ENCODE measurements at places on chromosomes 1 and 21.

GRCh38 chr1:65055747-65056146 lies 89.4 kb upstream of the JAK1 start:
- DNase-seq = no peak

DNA sequence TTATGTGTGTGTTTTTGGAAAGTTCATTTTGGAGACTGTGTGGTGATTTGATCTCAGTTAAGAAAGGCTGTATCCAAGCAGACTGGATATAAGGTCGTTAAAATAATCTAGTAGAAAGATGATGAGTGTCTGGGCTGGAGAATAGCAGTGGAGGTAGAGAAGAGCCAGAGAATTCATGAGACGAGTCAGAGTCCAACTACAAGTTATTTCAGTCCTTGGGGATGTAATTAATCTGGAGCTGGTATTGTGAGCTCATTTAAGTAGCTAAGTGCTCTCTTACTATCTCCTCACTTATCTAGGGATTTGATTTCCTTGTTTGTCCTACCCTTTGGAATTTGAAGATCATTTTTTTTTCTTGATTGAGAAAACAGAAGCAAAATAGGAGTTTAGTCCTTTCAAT lies 1219.0 kb upstream of the ADGRL4 start:
- no peak for DNase-seq

- no peak for DNase-seq
These were observed 223.1 kb upstream of the TMEM51 start for GRCh38 chr1:14930247-14930965.

- DNase-seq = peak; percentile 37
These were observed 36.7 kb downstream of the ERI3 start for GRCh38 chr1:44318097-44319088.

GRCh38 chr1:38045401-38046332 lies 926 bp downstream of the POU3F1 start:
- DNase-seq = peak; percentile 38

- no peak for DNase-seq
These were observed 724 bp upstream of the ANKRD35 start for GRCh38 chr1:145886390-145886789.

DNA sequence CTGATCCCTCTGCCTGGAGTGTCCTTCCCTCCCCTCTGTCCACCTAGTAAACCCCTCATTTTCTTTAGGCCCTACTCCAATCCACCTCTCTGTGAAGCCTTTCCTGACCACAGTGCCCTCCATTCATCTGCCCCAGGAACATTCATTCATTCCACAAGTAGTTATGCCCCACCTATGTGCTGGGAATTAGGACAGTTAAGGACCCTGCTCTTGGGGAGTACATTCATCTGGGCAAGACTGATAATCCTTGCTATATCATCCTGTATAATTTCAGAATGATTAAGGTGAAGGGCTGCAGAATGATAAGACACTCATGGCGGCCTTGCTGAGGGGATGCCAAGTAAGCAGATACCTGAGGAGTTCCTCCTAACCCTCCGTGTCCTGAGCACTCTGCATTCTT lies 10.3 kb upstream of the FAM20B start:
- no peak for DNase-seq

GRCh38 chr1:58943776-58944175 lies 159.9 kb upstream of the JUN start:
- DNase-seq = no peak

DNA sequence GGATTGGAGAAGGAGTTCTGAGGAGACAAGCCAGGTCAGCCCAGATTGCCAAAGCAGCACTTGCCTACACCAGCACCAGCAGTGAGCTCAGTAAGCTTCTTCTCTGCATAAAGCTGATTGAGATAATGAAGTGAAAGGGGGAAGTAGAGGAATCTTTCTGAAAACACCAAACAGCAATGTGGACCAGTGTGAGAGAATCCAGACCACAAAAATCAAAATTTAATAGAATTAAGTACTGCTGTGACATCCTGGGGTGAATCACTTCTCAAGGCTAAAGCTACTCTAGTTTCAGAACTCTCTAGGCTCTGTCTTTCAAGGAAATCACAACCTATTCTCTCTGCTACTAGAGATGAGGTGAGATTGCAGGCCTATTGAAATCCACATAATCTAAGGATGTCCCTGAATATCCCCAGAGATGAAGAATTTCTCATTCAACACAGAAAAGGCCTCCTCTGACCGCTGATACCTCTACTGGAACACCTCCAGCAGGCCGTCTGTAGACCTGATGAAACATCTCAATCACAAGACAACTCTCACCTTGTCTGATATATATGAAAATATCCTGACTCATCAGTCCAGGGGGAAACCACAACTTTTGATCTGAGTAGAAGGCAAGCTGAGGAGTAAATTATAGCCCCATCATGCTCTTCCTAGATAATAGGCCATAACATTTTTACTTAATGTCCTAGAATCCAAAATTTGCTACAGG lies at the start of gene FCRL4:
Gene FCRL4 (minus strand): TSS at position 127 of the 709 bp plus-strand sequence. CDS start 141 bp downstream, outside the sequence.
- no peak for DNase-seq

DNA sequence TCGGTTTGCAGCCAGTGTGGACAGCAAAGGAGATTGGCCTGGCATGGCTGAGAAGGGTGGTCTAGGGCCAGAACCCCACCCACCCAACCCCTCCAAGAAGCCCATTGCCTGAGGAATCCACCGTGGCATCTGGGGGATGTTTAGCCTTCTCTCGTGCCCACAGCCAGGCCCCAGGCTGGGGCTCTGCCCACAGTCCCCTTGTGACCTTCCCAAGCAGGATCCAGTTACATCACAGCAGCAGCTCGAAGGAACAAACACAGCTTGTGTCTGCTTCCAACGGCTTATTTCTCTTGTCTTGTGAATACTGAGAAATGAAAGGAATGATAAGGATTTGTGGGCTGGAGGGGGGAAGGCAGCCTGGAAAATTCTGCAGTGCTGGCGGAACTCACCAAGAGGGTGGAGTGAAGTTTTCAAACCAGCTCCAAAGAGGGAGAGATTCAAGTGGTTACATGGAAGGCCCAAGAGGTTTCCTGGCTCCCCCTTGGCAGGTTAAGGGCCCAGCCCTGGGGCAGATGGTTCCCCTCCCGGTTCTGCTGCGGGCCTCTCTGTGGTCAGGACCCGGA lies 61.6 kb downstream of the DHRS3 start:
- peak; percentile 82 for DNase-seq

GRCh38 chr1:160658814-160659193 lies 12.0 kb upstream of the SLAMF1 start:
- no peak for DNase-seq

DNA sequence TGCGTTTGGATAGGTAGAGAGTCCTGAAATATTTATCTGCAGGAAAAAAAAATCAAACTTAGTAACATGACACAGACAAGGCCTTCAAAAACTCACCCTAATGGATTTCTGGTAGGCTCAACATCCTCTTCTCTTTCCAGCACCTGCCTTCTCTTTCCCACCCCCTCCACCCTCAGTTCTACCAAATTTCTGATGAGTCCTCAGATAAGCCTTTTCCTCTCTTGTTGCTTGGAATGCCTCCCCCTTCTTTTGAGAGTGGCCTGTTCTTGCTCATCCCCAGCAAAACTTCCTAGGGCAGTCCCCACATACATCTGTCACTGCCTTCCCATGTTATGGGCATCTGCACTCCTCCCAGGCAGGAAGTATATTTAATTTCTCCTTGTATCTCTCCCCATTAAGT lies 7.6 kb upstream of the LBR start:
- DNase-seq = no peak

GRCh38 chr1:197837911-197838310 lies 62.6 kb upstream of the DENND1B start:
- DNase-seq = no peak

DNA sequence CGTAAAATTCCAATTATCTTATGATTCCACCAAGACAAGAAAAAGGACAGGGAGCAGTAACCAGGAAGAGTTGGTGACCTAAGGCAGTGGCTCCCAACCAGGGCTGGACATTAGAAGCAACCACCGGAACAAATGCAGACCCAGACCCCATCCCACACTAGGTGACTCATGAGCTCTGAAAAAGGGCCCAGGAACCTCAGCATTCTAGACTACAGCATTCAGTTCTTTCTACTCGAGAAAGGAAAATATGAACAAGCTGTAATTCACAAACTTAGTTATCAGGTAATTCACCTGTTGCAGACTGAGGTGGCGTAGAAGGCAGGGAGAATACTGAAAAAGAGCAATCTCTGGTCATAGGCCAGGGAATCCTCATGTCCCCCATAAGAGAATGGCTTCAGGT lies 138.4 kb upstream of the KRTAP19-8 start:
- DNase-seq = no peak

GRCh38 chr1:234093741-234094140 lies 189.3 kb downstream of the SLC35F3 start:
- peak; percentile 9 for DNase-seq

GRCh38 chr1:106480629-106481028 lies 575.8 kb upstream of the PRMT6 start:
- DNase-seq = no peak

DNA sequence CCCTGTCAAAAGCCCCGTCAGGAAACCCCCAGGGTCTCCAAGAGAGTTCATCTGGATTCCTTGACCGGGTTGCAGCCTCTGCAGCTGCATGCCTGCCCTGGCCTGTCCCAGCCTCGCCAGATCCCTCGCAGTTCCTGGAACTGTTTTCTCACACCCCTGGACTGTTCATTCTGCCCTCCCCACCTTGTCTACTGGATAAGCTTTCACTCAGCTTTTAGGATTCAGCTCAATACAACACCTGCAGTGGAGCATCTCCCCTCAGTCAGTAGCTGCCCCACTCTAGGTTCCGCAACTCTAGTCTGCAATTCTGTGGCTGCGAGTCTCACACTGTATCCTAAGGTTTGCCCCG lies 67.2 kb downstream of the FAM163A start:
- DNase-seq = no peak

GRCh38 chr1:234627009-234627950 lies 17.3 kb upstream of the IRF2BP2 start:
- DNase-seq = no peak

GRCh38 chr1:8410791-8411190 lies 92.9 kb downstream of the SLC45A1 start:
- DNase-seq = no peak

DNA sequence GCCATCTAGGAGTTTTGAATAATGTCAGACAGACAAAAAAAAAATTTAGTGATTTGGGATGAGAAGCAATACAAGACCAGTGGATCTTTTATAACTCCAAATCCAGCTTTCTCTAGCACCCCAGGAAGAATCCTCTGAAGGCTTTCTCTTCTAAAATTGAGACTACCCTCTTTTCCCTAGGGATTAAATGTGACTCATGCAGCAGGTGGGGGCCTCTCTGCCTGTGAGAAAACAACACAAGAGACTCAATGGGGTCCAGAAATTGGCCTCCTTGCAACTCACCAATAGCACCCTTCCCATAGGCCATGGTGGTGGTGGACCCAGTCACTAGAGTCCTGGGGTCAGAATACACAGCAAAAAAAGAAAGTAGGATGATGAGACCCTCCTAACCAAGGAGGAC lies 120.3 kb upstream of the ATP1A1 start:
- DNase-seq = no peak

GRCh38 chr1:59139396-59139795 lies 157.5 kb upstream of the FGGY start:
- no peak for DNase-seq

DNA sequence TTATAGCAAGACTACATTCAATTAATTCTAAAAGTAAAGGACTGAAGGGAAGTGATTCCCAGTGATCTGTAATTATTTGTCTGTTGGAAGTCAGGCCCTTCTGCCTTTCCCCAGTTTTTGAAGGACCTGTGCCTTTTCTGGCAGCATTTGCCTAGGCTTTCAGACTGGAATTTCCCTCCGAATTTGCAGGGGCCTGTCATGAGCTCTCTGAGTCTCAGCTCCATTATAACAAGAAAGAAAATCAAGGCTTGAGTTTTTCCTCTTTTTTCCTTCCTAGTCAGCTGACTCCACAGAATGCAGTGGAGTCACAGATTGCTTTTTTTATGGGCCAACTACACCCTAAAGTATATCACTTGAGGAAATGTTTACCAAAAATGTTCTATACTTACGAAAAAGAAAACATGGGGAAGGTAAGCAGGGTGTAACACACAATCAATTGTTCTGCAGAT lies 1.1 kb downstream of the NR5A2 start:
- peak; percentile 17 for DNase-seq

DNA sequence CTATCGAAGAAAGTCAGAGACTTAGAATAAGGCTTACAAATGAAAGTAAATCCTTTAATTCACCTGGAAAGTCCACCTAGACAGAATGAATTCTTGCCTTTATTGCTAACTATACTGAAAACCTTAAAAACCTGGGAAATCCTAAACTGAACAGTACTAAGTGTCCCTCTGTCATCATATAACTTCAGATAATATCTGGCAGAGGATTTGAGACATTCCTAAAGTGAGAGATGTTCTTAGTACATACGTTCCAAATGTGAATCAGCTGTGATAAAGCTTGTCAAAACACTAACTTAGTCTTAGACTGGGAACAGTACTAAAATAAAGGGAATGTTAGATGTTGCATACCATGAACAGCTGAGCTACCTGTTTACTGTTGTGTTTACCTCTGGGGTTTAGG lies 121.7 kb downstream of the TNFSF18 start:
- DNase-seq = no peak

- no peak for DNase-seq
These were observed 51.7 kb upstream of the BCAR3 start for GRCh38 chr1:93733340-93733739.

DNA sequence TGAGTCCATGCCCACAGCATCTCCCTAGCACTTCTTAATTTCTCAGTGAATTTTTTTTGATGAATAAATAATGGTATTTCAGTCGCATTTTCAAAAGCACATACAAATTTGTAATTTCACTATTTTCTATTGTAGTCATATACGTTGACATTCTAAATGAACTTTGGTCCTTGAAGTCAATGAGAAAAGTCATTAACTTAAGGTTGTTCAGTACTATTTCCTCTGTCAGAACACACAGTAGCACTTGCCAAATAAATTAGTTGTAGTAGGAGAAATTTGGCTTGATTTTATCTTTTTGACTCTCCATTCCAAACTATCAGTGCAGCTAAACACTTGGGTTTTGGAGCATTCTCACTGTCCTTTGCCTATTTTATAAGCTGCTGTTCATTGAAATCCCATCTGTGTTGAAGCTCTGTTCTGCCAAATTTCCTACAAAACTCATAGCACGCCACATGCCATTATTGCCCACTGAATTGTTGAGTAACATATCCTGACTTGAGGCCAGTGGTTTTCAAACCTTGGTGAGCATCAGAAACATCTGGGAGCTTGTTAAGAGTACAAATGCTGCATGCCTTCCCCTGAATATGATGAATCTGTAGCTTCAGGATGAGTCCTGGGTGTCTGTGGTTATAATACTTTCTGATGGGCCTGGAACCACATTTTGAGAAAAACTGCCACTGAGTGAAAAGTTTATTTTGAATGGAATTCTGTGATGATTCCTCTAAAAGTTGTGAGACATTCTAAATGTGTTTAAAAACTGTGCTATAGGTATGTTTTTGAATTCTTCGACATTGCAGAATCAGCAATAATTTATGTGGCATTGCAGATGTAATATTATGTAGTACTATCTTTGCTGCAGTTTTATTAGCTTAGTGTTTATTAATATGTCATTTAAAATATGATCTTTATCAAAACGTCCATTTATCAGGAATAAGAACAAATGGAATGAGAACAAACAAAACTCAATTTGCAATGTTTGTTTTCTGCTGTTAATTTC lies 78.9 kb downstream of the DNM3 start:
- DNase-seq = no peak
